ENCODE measurements at places on chromosomes 6 and 20.

GRCh38 chr6:15628499-15629131 lies 34.2 kb downstream of the DTNBP1 start:
- DNase-seq, result peak; percentile 71

GRCh38 chr20:46566125-46566524 lies 15.7 kb upstream of the OCSTAMP start:
- no peak for DNase-seq

DNA sequence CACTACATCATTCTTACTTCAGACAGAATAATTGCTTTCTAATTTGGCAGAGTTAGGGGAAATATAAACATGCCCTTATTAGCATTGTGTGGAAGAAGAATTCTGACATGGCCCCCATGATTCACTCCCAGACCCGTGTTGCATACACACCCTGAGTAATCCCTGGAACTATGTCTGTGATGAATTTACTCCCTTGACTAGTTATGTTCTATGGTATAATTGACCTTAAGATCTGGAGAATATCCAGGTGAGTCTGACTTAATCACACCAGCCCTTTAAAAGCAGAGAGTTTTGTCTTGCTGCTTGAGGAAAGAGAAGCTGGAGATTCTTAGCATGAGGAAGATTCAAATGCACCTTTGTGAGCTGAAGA lies 262.9 kb downstream of the SOX4 start:
- DNase-seq, result peak; percentile 93

- no peak for DNase-seq
Measured at GRCh38 chr6:161115468-161115867, 123.9 kb downstream of the MAP3K4 start.
